Activated naive CD8-positive, alpha-beta T cell treated with anti-CD3 and anti-CD28 coated beads, Interleukin-2, amount 50 U/mL, for 24 hours (primary cell): ENCODE measurements at places on chromosomes 1 and 21.

- no peaks in the 10 kb centered on the region for H3K27me3 ChIP-seq
- no peak overlapping the region for H3K27ac ChIP-seq
- no peaks in the 10 kb centered on the region for H3K4me1 ChIP-seq
These were observed 299.0 kb downstream of the USH2A start for GRCh38 chr1:216124192-216124781.

GRCh38 chr1:12186679-12186985 is 19.8 kb downstream of the TNFRSF1B start:
- peak overlapping the region; percentile 52 for H3K27ac ChIP-seq
- H3K4me1 ChIP-seq, result peaks cover 61% of the 10 kb centered on the region
- H3K36me3 ChIP-seq, result peaks cover 46% of the 10 kb centered on the region
- H3K27me3 ChIP-seq, result no peaks in the 10 kb centered on the region

GRCh38 chr1:204894031-204894430 is 23.4 kb downstream of the NFASC start:
- DNase-seq, result no peak
- H3K27me3 ChIP-seq, result peaks cover 8% of the 10 kb centered on the region
- no peaks in the 10 kb centered on the region for H3K36me3 ChIP-seq
- H3K4me1 ChIP-seq, result no peaks in the 10 kb centered on the region
- H3K4me3 ChIP-seq, result no peak overlapping the region

GRCh38 chr1:210523830-210524229 is 195.1 kb downstream of the HHAT start:
- H3K4me3 ChIP-seq, result no peak overlapping the region
- no peak for DNase-seq
- H3K27me3 ChIP-seq, result no peaks in the 10 kb centered on the region
- no peaks in the 10 kb centered on the region for H3K4me1 ChIP-seq
- H3K36me3 ChIP-seq, result no peaks in the 10 kb centered on the region

DNA sequence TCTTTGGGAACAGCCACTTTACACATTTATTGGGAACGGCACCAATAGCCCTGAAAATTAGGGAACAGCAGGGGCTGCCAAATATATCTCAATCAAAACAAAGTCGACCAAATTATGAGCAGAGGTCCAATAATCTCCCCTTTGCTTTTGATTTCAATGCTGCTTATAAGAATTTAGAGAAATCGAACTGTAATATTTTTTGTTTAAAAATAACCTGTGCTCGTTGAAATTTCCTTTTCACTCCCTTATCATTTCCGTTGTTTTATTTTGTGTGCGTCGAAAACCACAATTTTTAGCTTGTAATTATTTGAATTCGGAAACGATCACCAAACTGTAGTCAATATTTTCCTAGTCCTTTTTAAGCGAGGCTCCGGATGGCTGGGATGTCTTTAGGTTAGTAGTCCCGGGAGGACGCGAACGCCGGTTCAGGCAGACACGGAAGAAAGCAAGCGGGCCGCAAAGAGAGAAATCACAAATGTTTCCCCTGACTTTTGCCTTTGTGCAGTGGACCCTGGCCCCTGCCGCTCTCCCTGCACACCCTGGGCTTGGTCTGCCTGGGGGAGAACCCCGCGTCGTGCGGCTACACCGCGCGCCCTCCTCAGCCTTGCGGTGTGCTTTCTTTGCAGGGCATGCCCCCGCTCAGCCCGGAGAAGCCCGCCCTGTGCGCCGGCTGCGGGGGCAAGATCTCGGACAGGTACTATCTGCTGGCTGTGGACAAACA is 2.3 kb downstream of the LHX9 start:
- no peaks in the 10 kb centered on the region for H3K36me3 ChIP-seq
- DNase-seq, result no peak
- peaks cover 92% of the 10 kb centered on the region for H3K27me3 ChIP-seq
- no peak overlapping the region for H3K27ac ChIP-seq

DNA sequence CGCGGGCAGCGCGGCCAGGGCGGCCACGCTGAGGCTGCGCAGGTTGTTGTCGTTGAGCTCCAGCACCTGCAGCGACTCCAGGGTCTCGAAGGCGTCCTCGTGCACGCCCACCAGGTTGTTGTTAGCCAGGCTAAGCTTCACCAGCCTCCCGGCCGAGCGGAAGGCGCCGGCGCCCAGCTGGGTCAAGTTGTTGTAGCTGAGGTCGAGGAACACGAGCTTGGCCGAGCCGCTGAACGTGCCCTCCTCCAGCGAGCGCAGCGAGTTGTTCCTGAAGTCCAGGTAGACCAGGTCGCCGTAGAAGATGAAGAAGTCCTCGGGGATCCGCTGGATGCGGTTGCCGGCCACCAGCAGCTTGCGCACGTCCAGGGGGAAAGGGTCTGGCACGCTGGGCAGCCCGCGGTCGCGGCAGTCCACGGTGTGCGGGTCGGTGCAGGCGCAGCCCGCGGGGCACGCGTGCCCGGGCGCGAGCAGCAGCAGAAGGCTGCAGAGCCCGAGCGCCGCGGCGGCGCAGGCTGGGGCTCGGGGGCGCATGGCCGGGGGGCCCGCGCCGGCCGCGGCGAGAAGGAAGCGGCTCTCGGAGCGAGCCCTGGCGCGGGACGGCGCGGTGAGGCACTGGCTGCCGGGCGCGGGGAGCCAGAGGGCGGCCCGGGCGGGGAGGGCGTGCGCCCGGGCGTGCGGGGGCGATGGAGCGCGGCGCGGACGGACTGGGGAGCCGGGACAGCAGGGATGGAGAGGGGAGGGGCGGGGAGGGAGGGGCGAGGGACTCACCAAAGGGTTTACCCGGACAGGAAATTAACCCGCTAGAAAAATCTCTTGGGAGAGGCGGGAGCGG is 524 bp downstream of the LRRC38 start:
- H3K4me1 ChIP-seq, result no peaks in the 10 kb centered on the region
- H3K36me3 ChIP-seq, result no peaks in the 10 kb centered on the region
- no peak for DNase-seq
- H3K4me3 ChIP-seq, result no peak overlapping the region
- H3K27ac ChIP-seq, result no peak overlapping the region

DNA sequence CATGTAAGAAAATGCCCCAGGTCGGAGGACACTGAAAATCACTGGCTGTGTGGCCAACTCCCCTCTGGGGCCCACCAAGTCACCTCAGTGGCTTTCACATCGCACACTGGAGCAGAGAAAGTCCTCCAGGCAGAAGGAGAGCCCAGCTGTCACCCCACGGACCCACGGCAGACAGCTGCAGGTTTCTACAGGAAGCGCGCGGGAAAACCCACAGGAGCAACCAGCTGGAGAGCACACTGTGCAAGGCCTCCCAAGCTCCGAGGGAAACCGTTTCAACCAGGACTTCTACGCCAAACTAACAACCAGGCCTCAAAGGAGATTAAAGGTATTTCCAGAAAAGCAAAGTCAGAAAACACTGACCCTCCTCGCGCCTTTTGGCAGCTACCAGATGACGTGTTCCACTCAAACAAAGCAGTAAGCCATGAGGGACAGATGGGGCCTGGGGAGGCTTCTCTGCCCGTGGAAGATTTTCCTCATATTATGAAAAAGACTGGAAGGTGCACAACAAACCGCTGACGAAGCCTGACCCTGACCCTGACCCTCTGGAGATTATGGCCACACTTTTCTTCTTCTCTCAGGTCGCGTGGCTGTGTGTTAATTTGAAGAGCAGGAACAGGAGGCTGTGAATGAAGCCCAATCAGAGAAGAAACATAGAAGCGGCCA is 21.0 kb downstream of the WDR4 start:
- H3K4me1 ChIP-seq, result peaks cover 6% of the 10 kb centered on the region
- no peak overlapping the region for H3K27ac ChIP-seq
- H3K4me3 ChIP-seq, result no peak overlapping the region
- peaks cover 56% of the 10 kb centered on the region for H3K36me3 ChIP-seq

GRCh38 chr1:9115351-9116205 is 13.3 kb downstream of the GPR157 start:
- H3K36me3 ChIP-seq, result no peaks in the 10 kb centered on the region
- DNase-seq, result no peak
- H3K27ac ChIP-seq, result no peak overlapping the region
- no peaks in the 10 kb centered on the region for H3K27me3 ChIP-seq
- H3K4me3 ChIP-seq, result no peak overlapping the region
- H3K4me1 ChIP-seq, result peaks cover 11% of the 10 kb centered on the region

DNA sequence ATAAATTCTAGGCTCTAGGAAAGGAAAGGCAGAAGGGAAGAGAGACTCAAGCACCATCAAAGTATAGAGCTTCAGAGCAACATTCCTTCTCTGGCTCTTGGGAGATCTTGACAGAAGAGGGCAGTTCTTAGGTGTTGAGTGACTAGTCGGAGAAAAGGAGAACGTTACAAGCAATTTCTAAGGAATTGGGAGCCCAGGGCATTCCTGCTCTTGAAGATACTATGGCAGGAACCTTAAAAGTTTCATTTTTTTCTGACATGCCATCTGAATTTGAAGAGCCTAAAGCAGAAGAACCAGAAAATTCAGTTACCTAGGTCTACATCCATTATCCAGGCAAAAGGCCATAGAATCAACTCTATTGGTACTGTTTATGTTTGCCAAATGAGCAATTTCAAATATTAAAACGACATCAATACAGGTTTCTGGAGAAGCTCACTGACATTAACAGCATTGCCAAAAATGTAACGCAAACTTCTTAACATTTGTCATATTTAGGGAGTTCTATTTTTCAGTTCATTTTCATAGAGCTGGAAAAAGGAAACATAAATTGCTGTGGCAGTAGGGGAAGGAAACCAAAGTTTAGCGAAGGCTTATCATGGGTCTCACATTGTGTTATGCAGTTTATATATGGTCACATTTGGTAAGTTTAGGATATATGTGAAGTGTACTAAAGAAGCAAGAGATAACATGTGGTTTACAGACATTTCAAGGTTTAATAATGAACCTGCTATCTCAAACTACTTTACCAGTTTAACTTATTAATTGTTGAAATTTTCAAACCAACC is 210.1 kb upstream of the NRIP1 start:
- DNase-seq, result no peak
- no peak overlapping the region for H3K4me3 ChIP-seq
- no peaks in the 10 kb centered on the region for H3K4me1 ChIP-seq
- no peaks in the 10 kb centered on the region for H3K36me3 ChIP-seq
- no peak overlapping the region for H3K27ac ChIP-seq
- H3K27me3 ChIP-seq, result no peaks in the 10 kb centered on the region

DNA sequence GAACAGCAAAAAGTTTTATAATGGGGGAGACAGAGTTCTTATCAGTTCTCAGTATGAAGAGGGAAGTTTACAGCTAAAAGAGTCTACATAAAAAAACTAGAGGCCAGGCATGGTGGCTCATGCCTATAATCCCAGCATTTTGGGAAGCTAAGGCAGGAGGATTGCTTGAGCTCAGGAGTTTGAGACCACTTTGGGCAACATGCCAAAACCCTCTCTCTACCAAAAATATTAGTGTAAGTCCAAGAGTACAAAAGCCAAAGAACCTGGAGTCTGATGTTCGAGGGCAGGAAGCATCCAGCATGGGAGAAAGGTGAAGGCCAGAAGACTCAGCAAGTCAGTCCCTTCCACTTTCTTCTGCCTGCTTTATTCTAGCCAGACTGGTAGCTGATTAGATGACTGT is 35.0 kb upstream of the ROR1 start:
- no peaks in the 10 kb centered on the region for H3K36me3 ChIP-seq
- peaks cover 5% of the 10 kb centered on the region for H3K4me1 ChIP-seq
- DNase-seq, result no peak
- H3K27me3 ChIP-seq, result peaks cover 24% of the 10 kb centered on the region
- no peak overlapping the region for H3K27ac ChIP-seq

DNA sequence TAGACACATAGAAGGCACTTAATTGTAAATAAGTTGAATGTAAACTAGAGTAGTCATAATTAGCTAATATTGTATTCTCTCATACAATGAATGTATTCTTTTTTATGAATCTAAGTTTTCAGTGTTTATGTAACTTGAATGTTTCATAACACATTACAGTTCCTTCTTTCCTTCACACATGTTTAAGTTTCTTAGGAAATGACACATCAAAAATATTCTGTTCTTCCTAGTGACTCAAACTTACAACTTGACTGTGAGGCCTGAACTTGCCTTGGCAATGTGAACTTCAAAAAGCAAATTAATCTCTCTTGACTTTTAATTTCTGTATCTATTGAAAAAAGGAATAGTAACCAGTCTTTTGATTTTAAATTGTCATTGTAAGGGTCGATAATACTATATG is 700.1 kb downstream of the KCNT2 start:
- no peak overlapping the region for H3K4me3 ChIP-seq
- H3K27me3 ChIP-seq, result no peaks in the 10 kb centered on the region
- no peak for DNase-seq
- H3K27ac ChIP-seq, result no peak overlapping the region

GRCh38 chr1:30822966-30823581 is 65.5 kb upstream of the LAPTM5 start:
- peaks cover 79% of the 10 kb centered on the region for H3K27me3 ChIP-seq
- peaks cover 1% of the 10 kb centered on the region for H3K36me3 ChIP-seq
- peaks cover 16% of the 10 kb centered on the region for H3K4me1 ChIP-seq
- DNase-seq, result no peak
- H3K4me3 ChIP-seq, result no peak overlapping the region

DNA sequence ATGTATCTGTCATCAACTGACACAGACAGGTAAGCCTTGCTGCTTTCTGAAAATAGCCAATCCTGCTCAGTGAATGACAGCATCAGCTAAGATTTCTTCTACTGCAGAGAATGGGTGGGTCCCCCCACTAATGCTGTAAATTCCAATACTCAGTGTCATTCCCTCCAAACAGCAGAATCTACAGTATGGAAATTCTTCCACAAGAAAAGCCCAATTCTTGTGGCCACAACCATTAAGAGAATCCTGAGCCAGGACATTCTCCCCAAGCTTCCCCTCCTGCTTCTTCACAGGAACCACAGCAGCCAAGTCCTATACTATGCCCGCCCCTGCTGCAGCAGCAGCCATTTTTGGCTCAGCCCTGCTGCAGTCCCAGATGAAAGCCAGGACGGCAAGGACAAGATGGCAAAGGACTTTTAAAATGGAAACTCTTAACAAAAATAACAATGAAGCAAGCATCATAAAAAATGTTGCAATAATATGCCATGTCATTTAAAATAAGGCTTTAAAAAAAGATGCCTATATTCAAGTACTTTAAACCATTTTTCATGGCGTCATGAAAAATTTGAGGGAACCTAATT is 26.8 kb downstream of the EIF4G3 start:
- peaks cover 29% of the 10 kb centered on the region for H3K36me3 ChIP-seq
- H3K27ac ChIP-seq, result no peak overlapping the region
- H3K4me1 ChIP-seq, result peaks cover 6% of the 10 kb centered on the region
- no peak for DNase-seq
- H3K27me3 ChIP-seq, result no peaks in the 10 kb centered on the region
- no peak overlapping the region for H3K4me3 ChIP-seq

DNA sequence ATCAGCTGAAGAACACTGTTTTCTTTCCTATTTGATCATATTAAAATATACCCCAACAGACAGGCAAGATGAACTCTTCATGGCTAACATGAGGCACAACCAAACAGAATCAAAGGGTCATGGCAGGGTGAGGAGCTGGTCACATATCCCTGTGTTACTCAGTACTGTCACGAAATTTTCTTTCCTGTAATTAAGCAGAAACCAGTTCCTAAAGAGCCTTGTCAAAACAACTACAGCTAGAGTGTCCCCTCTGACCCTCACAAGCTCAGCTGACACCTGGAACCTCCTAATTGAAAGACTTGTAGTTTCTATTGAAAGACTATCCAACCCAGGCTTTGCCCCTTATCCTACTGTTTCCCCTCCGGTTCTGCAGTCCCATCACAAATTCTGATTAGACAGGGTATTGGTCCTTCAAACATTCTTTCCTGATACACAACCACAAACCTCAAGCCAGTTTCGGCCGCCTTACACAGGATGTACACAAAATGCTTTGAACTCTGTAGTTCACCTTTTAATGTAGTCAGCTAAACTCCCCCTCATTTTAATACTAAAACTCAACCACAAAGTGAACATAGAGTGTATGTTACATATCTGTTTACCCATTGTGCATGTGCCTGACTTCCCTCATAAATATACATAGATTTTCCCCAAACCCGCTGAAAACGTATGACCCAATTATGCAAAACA is 651.9 kb downstream of the MRPL39 start:
- peaks cover 2% of the 10 kb centered on the region for H3K27me3 ChIP-seq
- H3K27ac ChIP-seq, result no peak overlapping the region
- no peaks in the 10 kb centered on the region for H3K36me3 ChIP-seq
- H3K4me1 ChIP-seq, result no peaks in the 10 kb centered on the region
- no peak for DNase-seq
